ENCODE measurements at places on chromosomes 4 and X.

DNA sequence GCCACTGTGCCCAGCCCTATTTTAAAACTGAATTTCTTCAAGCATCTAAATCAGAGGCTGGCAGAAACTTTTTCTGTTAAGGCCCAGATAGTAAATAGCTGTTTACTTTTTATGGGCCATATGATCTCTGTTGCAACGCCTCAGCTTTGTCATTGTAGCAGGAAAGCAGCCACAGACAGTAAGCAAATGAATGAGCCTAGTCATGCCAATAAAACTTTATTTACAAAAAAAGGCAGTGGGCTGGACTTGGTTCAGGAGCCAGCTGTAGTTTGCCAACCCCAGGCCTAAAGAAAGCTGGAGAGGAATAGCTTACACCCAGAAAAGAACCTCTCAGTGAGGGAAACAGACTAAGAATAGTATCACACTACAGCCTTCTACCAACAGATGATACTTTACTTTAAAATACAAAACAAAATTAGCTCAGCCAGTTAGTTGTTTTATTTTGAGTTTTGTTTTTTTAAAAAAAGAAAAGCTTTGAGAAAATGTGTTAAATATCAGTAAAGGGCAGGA lies 25.5 kb downstream of the CHST7 start:
- no peak for DNase-seq

DNA sequence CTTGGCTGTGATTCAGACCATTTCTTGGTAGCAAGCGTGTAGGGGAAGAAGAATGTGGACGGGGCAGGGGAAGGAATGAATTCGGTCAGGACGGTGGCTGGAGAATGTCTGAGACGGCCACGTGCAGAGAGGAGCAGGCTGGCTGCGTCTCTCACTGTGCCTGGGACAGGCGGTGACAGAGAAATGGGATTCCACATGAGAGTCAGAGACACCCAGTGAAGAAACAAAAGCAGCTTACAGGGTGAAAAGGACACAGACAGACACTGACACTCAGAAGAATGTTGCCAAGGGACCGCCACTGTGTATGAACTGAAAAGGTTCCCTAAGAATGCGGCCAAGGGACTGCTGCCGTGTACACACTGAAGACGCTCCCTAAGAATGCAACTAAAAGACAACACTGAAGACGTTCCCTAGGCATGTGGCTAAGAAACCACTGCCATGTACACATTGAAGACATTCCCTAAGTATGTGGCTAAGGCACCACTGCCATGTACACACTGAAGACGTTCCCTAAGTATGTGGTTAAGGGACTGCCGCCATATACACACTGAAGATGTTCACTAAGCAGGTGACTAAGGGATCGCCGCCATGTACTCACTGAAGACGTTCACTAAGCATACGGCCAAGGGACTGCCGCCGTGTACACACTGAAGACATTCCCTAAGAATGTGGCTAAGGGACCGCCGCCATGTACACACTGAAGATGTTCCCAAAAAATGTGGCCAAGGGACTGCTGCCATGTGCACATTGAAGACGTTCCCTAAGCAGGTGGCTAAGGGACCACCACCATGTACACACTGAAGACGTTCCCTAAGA lies 49.1 kb downstream of the DHRSX start:
- peak; percentile 62 for DNase-seq

GRCh38 chr4:148441624-148441985 lies 609 bp downstream of the NR3C2 start:
- DNase-seq: no peak

- no peak for DNase-seq
Measured at GRCh38 chr4:172688534-172688933, 480.1 kb upstream of the GALNT7 start.

- DNase-seq: no peak
Measured at GRCh38 chr4:107837317-107837716, 12.6 kb downstream of the SGMS2 start.

DNA sequence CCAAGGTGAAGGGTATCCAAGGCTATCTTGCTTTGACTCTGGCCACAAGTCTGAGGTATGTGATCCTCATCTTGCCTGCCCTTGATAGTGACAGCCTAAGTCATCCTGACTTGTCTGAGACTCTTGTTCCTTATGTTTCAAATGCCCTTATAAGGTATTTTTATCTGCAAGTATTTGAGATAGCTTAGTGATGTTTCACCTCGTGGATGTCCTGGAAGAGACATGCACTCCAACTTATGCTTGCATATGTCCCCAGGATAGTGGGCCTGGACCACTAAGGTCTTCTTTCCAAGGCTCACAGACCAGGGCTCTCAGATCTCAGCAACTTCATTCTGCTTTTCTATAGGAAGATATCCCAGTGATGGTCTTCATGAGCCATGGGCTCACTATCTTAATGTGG lies 120.5 kb upstream of the WDR1 start:
- DNase-seq: no peak

DNA sequence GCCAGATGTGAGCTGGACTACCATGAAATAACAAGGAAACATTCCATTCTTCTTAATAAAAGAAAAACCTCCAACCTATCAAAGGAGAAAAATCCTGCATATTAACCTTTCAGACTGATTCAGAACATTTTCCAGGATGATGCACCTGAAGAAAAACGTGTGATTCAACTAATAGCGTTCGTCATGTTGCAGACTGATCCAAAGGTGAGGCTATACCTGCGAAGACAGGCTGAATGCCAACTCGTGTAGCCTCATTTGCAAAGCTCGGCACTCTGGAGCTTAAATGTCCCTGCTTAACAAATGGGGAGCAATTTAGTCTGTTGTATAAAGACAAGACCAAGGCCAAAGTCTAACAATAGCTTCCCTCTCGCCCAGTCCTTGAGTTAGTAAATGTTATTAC lies 172.0 kb upstream of the NOCT start:
- no peak for DNase-seq

DNA sequence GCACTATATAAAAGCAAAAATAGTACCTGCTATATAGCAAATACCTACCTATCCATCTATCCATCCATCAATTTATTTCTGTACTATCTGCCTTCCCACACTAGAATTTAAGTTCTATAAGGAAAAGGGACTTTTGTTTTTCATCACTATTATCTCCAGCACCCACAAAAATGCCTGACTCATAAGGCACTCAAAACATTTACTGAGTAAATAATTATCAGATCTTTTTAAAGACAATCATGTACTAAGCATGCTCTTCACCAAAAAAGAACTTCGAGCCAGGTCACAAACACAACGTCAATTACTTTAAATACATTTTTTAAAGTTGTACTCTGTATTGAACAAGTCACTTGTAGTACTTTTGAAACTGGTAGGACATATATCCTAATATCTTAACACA lies 119.9 kb downstream of the FBXW7 start:
- peak; percentile 16 for DNase-seq

DNA sequence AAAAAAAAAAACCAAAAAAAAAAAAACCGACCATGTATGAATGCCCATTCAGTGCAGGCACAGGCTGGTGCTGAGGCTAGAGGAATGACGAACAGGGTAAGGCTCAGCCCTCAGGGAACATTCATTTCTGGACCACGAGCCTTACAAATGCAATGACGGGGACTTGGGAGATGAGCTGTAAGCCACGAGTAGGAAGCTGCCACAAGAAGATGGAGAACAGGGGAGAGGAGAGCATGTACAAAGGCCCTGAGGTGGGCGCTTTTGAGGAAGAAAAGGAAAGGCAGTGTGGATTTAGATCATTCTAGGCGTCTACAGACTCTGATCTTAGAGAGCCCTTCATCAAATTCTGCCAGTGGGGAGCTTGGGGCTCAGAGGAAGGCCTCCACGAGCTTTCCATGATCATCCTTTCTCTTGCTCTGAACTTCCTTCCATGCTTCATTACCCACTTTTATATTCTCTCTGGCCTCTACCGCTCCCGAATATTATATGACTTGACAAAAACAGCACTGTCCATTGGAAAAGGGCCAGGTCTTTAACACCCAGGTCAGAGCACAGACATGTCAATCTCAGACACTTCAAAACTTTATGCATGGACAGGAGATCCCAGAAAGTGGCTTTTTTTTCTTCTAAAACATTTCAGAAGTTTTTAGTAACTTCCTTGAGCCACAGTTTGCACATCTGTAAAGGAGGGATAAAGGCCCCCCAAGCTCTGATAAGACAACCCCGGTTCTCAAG lies 3.3 kb upstream of the ZNF518B start:
- no peak for DNase-seq

- no peak for DNase-seq
Measured at GRCh38 chrX:107659768-107660167, 31.5 kb downstream of the PRPS1 start.

DNA sequence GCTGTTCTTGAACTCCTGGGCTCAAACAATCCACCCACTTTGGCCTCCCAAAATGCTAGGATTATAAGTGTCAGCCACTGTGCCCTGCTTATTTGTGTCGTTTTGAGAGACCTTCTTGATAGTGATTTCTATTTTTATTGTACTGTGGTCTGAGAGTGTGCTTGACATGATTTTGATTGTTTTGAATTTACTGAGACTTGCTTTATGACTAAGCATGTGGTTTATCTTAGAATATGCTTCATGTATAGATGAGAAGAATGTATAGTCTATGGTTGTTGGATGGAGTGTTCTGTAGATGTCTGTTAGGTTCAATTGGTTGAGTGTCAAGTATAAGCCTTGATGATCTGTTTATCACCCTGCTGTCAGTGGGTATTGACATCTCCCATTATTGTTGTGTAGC lies 789.3 kb downstream of the IL1RAPL1 start:
- DNase-seq: no peak

- peak; percentile 94 for DNase-seq
Measured at GRCh38 chr4:110636680-110637407, 14.0 kb upstream of the PITX2 start.

DNA sequence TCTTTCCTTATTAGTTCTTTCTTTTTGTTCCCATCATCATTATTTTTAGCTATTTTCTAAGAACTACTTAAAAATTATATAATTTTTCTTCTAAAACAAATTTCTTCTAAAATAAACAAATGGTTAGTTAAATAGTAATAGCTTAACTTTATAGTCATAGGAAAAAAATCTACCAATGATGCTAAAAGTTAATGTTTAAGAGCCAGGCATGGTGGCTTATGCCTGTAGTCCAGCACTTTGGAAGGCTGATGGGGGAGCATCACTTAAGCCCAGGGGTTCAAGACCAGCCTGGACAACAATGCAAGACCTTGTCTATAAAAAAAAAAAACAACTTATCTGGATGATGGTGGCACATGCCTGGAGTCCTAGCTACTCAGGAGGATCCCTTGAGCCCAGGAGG lies 127.1 kb upstream of the ANXA3 start:
- DNase-seq: no peak

- no peak for DNase-seq
Measured at GRCh38 chrX:120575379-120576114, 14.8 kb upstream of the CUL4B start.

DNA sequence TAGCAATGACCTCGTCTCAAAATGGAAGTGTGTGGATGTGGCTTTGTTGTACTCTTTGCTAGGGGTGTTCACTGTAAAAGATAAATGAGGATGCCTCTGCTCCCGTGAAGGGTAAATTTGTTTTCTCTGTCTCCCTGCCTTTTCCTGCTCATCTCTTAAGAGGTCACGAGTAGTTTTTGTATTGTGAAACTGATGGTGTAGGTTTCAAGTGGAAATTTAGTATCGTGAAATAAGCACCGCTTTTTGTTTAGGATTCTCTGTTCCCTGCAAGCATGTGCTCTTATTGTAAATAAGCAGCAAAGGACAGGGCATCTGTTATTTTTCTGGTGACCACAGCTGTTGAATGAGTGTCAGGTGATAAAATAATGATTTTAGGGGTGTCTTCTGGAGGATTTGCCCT lies 104.6 kb downstream of the PHEX start:
- DNase-seq: no peak

- no peak for DNase-seq
Measured at GRCh38 chr4:125714049-125714448, 399.3 kb downstream of the FAT4 start.

- no peak for DNase-seq
Measured at GRCh38 chrX:8737883-8738282, 5.9 kb upstream of the ANOS1 start.

DNA sequence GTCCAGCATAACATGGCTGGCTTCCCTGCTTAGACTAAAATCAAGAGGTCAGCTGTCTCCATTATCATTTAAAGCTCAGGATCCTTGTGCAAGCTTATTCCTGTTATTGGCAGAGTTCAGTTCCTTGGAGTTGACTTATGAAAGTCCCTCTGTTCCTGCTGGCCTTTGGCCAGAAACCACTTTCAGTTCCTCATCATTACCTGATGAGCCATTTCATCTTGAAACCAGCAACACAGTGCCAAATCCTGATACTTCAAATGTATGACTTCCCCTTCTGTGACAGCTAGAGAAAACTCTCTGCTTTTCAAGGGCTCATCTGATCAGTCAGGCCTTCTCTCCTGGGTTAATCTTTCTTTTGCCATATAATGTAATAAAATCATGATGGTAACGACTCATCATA lies 110.6 kb upstream of the FSTL5 start:
- DNase-seq: no peak

DNA sequence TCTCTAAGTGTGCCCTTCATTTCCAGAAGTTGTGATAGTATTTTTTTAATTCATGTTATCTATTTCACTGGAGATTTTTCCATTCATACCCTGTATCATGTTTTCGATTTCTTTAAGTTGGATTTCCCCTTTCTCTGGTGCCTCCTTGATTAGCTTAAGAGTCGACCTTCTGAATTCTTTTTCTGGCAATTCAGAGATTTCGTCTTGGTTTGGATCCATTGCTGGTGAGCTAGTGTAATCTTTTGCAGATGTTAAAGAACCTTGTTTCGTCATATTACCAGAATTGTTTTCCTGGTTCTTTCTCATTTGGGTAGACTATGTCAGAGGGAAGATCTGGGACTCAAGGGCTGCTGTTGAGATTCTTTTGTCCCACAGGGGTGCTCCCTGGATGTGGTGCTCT lies 9.1 kb upstream of the SH3BP2 start:
- DNase-seq: no peak

- DNase-seq: no peak
Measured at GRCh38 chr4:114420069-114420468, 178.5 kb upstream of the UGT8 start.

DNA sequence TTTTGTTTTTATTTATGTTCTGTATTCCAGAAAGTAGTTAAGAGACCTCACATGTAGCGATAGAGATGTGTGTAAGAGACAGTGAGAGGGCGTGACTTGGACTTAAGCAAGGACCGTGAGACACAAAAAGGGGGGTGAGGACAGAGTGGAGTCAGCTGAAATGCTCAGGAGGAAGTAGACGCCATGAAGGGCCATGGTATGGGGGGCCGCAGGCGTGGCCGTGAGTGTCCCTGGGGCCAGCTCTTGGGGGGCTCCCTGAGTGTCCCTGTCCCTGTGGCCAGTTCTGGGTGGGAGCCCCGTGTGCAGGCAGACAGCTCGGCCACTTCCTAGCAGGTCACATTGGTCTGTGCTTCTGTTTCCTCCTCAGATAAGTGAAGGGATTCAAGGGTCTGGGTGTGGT lies 23.0 kb upstream of the MSANTD1 start:
- no peak for DNase-seq

DNA sequence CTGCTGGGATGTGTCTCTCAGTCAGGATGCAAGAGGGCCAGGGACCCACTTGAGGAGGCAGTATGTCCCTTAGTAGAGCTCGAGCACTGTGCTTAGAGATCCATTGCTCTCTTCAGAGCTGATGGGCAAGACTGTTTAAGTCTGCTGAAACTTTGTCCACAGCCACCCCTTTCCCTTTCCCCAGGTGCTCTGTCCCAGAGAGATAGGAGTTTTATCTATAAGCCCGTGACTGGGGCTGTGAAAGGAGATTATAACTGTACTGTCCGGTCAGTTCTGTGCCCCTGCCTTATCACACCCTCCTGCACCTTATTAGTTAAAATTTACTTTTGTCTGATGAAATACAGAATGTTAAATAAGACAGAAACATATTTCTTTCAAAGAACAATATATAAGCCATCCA lies 378.4 kb downstream of the PABPC4L start:
- DNase-seq: no peak

GRCh38 chr4:119477412-119478053 lies 151.1 kb downstream of the PDE5A start:
- DNase-seq: no peak

All from AG20443 (cell line).